ENCODE measurements at places on chromosomes 3 and 15.

DNA sequence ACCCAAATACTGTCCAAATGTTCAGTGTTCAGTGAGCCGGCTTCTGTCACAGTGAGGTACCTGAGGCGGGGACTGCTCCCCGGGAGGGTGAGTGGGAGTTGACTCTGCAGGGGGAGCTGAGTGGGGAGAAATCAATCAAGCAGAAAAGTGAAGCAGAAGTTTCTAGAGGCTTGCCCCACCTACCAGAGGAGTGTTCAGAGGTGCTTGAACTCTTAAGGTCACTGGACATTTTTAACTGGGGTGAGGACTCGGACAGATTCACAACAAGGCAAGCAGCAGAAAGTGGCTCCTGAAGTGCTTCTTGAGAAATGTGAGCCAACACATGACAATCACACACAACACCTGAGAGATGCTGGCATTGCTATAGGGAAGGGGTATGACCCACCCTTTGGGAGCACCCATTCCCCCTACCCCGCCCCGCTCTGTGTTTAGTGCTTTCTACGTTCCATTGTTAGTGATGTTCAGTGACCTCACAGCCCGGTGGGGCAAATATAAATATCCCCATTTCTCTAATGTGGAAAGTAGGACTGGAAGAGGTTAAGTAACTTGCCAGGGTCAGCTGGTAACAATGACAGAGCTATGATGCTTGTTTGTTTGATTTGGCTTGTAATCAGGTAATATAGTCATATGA lies 48.6 kb upstream of the AKAP13 start:
- DNase-seq = no peak

DNA sequence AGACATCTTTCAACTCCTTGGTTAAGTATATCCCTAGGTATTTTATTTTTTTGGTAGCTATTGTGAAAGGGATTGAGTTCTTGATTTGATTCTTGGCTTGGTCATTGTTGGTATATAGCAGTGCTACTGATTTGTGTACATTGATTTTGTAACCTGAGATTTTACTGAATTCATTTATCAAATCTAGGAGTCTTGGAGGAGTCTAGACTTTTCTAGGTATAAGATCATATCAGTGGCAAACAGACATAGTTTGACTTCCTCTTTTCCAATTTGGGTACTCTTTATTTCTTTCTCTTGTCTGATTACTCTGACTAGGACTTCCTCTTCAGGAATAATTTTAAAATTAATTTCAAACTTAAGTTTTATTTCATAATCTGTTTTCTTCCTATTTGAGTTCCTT lies 125.2 kb downstream of the OCA2 start:
- no peak for DNase-seq

- DNase-seq = no peak
Measured at GRCh38 chr3:174639970-174640369, 219.2 kb upstream of the NAALADL2 start.

DNA sequence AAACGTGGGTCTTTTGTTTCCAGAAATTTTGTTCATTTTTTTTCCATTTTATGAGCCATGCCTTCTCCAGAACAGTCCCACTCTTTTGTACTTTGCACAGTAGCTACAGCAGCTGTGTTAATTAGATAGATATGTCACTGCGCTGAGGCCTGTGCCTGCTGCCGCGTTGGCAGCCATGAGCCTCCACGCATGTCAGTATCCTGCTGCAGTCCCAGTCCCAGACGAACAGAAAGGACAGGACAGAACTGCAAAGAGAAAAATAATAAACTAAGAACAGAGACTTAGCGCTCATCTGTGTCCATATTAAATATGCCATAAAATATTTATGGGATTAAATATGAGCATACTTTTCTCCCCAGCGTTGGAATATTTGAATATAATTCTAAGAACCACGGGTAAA lies 442.4 kb upstream of the RARB start:
- no peak for DNase-seq

- DNase-seq = peak; percentile 77
Measured at GRCh38 chr3:37202035-37202434, 27.7 kb upstream of the LRRFIP2 start.

DNA sequence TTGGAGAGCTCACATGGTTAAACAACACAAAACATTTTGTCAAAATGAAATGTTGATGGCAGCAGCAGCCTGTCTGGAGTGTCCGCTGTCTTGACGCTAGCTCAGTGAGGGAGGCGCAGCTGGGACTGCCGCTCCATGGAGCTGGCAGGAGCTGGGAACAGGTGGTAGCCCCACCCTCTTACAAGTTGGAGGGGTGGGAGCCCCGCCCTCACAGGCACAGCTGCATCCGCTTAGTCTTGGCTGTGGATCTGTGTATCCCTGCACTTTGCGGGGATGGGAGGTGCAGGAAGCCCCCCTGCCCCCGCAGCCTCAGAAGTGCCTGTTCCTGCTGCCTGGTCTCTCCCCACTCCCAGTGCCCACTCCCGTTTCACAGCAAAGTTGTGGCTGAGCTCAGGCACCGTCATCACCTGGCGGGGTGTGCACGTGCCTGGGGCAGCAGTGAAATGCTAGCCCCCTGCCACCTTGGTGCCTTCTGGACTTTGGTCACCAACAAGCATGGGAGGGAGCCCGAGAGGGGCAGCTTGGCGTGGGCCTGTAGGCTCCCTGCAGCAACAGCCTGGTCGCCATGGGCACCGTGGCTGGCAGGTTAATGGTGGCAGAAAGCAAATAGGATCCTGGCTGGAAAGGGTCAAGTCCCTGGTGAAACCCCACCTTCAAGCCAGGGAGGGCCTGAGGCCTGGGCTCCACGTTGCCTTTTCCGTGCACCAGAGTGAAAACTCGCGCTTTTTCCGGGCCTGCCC lies 53.8 kb upstream of the CADM2 start:
- no peak for DNase-seq

- no peak for DNase-seq
Measured at GRCh38 chr3:123696808-123697207, 112.0 kb upstream of the HACD2 start.

- DNase-seq = no peak
Measured at GRCh38 chr15:40942337-40942854, 10.9 kb upstream of the CHAC1 start.

DNA sequence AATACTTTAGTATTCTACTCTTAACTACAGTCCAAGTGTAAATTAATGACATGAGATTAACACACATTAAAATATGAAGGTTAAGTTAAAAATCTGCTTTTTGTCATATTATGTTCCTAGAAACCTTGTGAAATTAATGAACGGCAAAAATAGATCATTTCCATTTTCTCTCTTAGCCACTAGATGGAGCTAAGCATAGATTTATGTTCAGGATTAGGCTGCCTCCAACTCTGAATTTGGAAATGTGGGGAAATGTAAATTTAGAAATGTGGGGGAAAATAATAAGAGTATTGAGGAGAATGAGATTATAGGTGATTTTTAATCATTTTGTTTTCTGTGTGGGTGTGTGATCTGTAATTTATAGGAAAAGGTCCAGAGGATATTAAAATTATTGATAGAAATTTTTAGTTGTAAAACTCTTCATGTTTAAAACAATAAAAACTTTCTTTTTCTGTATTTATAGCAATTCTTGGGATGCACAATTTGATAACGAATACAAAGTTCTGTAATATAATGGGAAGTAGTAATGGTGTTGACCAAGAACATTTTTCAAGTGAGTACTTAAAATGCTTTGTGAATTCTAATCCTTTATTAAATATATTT lies 59.2 kb downstream of the TMOD3 start:
- peak; percentile 43 for DNase-seq

DNA sequence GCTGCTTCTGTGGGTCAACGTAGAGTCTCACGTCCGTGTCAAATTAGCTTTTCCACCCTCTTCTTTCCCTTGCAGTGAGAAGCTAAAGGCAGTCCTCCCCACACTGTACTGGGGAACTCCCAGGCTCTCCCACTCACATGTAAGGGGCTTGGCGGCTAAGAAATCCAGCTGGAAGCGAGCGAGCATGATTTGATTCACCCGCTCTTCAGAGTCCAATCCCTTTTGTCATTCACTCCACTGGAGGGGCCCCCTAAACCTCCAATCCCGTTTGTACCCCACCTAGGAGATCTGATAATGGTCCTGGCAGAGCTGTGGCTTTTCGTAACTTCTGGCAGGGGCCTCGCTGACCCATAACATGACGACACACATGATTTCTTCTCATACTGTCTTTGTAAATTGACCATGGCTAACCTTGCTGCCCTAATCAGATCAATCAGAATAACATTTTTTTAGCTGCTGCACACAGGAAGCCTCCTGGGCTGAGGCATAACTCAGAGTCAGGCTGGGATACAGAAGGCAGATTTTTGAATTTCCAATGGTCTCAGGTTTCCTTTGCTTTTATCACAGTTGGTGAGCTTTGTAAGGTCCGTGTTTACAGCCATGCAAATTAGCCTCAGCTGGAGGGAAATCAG lies 235.2 kb downstream of the GREM1 start:
- DNase-seq = no peak

DNA sequence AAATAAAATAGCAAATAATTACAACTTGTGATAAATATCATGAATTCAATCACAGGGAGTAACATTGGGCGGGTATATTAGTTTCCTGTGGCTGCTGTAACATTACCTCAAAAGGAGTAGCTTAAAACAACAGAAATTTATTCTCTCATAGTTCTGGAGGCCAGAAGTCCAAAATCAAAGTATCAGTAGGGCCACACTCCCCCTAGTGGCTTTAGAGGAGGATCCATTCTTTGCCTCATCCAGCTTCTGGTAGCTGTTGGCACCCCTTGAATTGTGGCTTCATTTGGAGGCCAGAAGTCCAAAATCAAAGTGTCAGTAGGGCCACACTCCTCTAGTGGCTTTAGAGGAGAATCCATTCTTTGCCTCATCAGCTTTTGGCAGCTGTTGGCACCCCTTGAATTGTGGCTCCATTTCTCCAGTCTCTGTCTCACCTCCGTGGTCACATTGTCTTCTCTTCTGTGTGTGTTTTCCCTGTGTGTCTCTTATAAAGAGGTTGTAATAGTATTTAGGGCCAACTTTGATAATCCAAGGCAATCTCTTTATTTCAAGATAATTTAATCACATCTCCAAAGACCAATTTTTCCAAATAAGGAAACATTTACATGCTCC lies 3.1 kb upstream of the CFAP20DC start:
- DNase-seq = peak; percentile 19

DNA sequence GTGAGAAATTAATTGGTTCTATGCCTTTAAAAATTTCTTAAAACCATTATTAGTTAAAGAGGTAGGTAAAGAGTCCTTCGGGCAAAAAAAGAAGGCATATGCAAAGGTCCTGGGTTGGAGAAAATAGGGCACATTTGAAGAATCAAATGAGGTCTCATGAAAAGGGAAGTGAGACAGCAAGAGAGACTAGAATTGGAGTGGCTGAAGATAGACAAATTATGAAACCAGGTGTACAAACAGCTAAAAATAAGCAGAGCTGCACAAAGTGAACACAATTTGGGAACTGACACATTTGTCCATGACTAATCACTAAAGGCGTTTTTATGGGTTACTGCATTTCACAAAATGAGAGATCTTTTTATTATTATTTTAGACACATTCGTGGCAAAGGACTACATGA lies 581.2 kb downstream of the PYDC2 start:
- DNase-seq = no peak

DNA sequence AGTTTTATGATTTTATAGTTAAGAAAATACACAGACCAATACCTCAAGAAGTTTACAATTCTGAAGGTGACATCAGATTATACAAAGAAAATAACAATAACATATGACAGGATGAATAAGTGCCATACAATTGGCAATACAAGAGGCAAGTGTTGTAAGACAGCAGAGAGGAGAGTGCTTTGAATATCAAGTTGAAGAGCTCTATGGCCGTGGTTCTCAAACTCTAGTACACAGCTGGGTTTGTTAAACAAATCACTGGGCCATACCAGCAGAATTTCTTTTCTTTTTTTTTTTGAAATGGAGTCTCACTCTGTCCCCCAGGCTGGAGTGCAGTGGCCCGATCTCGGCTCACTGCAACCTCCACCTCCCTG lies 167.1 kb upstream of the NECTIN3 start:
- no peak for DNase-seq

- DNase-seq = peak; percentile 95
Measured at GRCh38 chr3:120641696-120642246, 40.3 kb downstream of the HGD start.

- no peak for DNase-seq
Measured at GRCh38 chr3:151639418-151639740, 94.3 kb upstream of the AADACL2 start.

- DNase-seq = no peak
Measured at GRCh38 chr3:4078903-4079302, 224.3 kb upstream of the SETMAR start.

GRCh38 chr3:102400142-102400541 lies 34.7 kb upstream of the ZPLD1 start:
- no peak for DNase-seq

- no peak for DNase-seq
Measured at GRCh38 chr15:91881569-91882297, 28.2 kb downstream of the SLCO3A1 start.

DNA sequence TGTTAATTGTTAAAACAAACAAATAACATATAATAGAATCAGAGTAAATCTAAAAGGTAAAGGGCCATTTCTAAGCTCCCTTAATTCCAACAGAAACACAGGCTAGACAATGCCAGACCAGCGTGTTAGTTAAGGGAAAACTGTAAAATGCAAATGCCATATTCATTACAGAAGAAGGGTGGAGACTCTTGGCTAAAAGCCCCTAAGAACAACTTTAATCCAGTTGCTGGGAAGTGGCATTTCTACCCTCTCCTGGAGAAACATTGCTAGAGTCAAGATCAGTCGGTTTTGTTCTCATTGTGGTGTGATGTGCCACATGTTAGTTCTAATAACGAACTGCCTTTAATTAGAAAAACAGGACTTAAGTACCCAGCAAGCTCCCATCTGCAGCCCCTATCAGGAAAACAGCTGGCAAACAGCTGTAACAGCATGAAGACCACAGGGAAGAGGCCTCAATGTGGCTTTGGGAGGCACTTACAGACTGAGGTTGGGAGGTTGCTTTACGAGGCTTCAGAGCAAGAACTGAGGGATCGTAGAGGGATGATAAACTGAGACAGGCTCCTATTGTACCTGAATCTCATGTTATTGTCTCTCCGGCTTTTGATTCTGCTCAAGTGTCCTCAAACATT lies 1134.8 kb downstream of the ROBO1 start:
- DNase-seq = no peak

- DNase-seq = no peak
Measured at GRCh38 chr3:136753326-136753939, 1.3 kb upstream of the STAG1 start.

GRCh38 chr3:123741041-123741511 lies 143.1 kb downstream of the MYLK start:
- DNase-seq = no peak

GRCh38 chr3:66625505-66626216 lies 124.8 kb upstream of the LRIG1 start:
- no peak for DNase-seq

- no peak for DNase-seq
Measured at GRCh38 chr3:4974154-4974553, 5.1 kb upstream of the BHLHE40 start.

- no peak for DNase-seq
Measured at GRCh38 chr3:195249858-195250464, 21.0 kb downstream of the XXYLT1 start.

DNA sequence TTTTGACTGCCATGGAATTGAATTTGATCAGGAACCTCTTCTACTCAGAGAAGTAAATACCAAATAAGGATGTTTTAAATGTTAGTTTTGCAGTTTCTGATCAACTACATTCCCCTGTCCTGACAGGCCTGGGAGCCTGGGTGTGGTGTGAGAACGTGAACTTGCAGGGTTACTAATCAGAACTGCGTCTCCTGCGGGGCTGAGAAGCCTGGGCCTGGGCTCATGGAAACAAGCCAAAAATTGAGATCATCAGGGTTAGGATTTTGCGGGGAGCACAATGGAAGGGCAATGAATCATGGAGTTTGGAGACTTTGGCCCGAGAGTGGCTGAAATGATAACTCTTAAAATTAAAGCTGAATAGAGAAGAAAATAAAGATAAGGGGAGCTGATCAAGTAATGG lies 47.8 kb upstream of the C3orf70 start:
- no peak for DNase-seq

- no peak for DNase-seq
Measured at GRCh38 chr3:128482175-128482574, 10.8 kb downstream of the GATA2 start.
